Mesenteric fat pad (tissue), 1 donor: ENCODE measurements at places on chromosomes 7 and 10. TPM values are rescaled to one million over a fixed set of nuclear protein-coding genes. Genes with fewer than 3 reads are reported as not detected.

DNA sequence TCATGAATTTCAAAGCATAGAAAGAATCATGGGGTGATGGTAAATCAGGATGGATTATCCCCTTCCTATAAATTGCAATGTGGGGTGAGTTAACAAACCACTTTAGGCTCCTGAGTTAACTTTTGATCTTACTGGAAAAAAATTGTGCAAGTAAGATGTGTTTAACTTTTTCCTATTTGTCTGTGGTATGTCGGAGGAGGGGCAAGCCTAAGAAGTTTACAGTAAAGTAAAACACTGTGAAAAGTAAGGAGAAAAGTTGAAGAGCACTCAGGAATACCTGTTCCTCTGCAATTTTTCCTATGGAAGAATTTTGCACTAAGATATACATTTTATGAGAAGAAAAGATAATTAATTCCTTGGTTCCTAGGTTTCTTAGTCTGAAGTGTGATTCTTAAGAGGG, 44.4 kb downstream of the IFIT5 start:
- DNase-seq = no peak

DNA sequence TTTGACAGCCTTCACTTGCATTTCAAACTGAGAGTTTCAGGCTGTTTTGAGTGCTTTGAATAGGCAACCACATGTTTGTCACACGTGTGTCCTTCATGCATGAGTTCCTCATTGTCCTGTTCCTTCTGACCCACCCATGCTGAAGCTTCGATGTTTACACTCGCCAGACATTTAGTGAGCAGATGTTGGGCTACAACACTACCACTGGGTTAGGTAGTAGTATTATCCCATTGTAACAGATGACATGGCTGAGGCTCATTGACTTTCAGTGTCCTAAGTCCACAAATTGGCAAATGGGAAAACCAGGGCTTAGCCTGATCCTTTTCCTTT, 456.1 kb downstream of the PHTF2 start:
- no peak for DNase-seq

DNA sequence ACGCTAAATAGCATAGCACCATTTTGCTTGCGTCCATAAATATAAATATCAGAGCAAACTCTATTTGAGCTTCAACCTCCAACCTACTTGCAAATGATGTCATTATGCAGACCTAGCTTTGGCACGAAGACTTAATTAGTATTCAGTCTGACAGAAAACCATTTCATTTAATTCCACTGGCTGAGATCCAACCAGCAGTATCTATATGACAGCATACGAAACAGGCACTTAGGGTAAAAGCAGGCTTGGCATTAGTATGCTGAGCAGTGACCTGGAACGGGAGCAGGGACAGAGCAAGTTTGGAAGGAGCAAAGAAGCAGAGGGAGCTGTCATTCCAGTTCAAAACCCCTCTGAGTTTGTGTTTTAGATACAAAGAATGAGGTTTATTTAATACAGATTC, 312.5 kb upstream of the CHRM2 start:
- no peak for DNase-seq

DNA sequence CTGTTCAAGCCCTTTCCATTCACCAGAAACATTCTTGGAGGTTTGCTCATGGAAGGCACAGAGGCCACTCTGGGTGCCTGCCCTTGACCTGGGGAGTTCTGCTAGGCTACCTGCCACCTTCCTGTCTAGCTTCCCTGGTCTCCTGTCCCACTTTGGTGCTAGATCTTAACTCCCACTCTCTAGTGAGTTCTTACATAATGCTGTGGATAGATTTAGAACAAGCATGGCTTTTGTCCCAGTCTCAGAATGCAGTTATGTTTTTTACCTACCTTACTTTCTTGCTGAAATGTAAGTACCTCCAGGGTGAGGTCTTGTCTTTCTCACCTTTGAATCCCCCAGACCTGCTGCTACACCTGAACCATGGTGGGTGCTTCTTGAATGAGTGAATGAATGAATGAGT, 1252.3 kb downstream of the TYW1 start:
- no peak for DNase-seq

- no peak for DNase-seq
These were observed 312.6 kb downstream of the IPMK start for GRCh38 chr10:57955076-57955475.

DNA sequence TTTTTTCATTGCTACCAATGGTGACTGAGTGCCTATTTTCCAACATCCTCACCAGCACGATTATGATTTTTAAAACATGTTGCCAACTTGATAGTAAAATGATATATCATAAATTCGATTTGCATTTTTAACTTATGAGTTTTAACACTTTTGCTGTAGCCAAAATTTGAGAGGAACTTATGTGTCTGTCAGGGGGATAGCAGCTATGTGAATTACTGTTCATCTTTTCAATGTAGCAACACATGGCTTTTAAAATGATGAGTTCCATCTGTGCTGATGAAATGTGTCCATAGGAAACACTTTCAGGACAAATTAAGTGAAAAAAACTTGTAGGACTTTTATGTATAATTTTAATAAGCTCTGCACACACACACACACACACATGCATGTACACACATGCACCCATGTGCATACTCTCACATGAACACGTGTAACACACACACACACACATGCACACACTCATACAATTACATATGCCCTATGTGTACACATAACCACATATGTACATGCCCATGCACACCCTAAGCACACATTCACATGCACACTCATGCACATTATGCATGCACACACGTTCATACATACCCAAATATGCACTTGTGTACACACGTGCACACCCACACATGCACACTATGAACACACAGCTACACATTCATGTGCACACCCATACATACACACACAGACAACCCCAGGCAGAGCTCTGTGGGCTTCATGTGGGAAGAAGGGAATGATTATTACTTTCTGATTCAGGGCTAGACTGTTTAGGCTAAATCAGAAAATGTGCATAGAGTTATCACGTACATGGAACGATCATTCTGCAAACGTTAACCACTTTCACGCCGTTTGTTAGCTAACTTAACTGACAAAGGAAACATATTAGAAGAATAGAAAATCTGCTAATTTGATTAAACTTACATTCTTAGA, 68.9 kb downstream of the C10orf143 start:
- peak; percentile 24 for DNase-seq

DNA sequence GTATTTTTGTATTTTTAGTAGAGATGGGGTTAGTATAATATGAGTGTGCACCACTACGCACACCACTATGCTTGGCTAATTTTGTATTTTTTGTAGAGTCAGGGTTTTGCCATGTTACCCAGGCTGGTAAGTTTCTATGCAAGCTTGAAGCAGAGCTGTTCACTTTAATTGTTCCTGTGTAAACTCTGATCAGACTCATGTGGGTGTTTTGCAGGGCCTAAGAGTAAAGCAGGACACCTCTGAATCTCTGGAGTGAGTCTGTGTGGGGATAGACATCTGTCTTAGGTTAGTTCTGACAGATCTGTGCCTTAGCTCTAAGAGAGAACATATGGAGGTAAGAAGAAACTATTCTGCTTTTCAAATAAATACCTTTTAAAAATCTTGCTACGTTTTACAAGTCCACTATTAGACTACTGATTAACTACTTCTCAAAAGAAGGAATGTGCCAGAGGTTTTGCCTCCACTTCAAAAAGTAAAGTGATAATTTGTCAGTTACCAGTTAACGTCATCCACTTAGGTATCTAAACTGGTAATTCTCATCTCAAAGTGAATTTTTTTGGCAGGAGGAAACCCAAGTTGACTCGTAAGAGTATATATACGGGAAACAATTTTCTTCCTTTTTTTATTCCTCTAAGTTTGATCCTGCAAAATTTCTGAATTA, 1.1 kb downstream of the COL17A1 start:
- DNase-seq = no peak

DNA sequence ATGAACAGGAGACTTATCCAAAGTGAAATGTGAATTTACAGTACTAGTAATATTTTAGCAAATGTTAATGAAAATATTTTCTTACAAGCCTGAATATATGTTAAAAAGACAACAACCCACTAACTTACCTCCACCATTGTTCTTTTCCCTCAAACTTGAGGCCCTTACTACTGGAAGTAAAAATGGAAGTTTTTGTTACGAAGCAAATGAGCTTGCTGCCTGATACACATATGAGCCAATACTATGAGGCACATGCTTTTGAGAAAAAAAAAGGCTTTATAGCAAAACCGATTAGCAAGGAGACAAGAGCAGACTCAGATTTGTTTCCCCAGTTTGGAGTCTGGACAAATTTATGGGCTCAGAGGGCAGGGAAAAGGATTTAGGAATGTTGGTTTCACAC, 29.0 kb downstream of the PRPS1L1 start:
- DNase-seq = no peak

- no peak for DNase-seq
These were observed 56.3 kb downstream of the MTERF1 start for GRCh38 chr7:91824201-91824600.

- no peak for DNase-seq
These were observed 35.4 kb upstream of the MKLN1 start for GRCh38 chr7:131292141-131292905.

GRCh38 chr7:76231071-76231470, 29.4 kb downstream of the SRRM3 start:
- DNase-seq = no peak

GRCh38 chr10:129946859-129947258, 17.2 kb downstream of the EBF3 start:
- peak; percentile 83 for DNase-seq

DNA sequence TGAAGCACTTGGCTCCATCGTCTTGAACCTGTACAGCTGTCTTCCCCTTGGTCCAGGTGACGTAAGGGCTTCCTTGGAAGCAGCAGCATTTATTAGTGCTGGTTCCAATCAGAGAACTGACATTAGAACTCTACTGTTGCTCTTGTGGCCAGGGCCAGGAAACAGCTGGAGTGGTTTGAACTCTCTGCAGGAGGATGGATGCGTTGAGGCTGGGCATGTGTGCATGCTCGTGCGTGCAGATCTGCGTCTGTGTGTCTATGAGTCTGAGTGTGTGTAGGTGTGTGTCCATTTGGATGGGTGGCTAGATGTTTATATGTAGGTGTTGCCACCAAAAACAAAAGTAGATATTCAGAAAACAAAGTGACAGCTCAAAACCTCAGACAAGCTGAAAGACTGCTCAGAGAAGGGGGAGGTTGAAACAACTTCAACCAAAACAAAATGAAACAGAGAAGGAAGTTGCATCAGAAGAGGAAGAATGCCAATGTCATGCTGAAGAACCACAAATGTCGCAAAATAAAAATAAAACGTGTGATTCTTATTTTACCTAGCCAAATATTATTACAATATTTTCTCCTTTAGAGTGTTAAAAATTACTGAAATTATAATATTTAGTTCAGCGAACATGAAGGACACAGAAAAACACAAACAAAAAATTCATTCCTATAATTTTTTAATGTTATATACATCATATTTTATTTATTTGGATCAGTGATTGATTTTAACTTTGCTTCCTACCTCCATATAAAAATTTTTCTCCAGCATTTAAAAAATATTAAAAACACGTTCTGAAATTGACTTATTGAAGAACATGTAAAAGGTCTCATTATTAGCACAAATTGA, 96.1 kb upstream of the MKLN1 start:
- DNase-seq = no peak

- DNase-seq = no peak
These were observed 257.7 kb upstream of the SP8 start for GRCh38 chr7:21044384-21044783.

OSBPL3 gene
- 9.3 TPM for total RNA-seq

HKDC1 gene
- 0.10 TPM for total RNA-seq

NME8 gene
- total RNA-seq = 0.45 TPM

CHRM2 gene
- total RNA-seq = not detected

POU6F2 gene
- 0.39 TPM for total RNA-seq

COL17A1 gene
- total RNA-seq = 0.19 TPM

FGF8 gene
- not detected for total RNA-seq

FAM241B gene
- 2.6 TPM for total RNA-seq

EXOSC1 gene
- 21.2 TPM for total RNA-seq

PON1 gene
- total RNA-seq = 0.19 TPM
